Left colon (tissue), 2 donors: ENCODE measurements at places on chromosomes 6 and 20.

GRCh38 chr6:30931272-30931671 is 698 bp downstream of the SFTA2 start:
- DNase-seq: no peak

DNA sequence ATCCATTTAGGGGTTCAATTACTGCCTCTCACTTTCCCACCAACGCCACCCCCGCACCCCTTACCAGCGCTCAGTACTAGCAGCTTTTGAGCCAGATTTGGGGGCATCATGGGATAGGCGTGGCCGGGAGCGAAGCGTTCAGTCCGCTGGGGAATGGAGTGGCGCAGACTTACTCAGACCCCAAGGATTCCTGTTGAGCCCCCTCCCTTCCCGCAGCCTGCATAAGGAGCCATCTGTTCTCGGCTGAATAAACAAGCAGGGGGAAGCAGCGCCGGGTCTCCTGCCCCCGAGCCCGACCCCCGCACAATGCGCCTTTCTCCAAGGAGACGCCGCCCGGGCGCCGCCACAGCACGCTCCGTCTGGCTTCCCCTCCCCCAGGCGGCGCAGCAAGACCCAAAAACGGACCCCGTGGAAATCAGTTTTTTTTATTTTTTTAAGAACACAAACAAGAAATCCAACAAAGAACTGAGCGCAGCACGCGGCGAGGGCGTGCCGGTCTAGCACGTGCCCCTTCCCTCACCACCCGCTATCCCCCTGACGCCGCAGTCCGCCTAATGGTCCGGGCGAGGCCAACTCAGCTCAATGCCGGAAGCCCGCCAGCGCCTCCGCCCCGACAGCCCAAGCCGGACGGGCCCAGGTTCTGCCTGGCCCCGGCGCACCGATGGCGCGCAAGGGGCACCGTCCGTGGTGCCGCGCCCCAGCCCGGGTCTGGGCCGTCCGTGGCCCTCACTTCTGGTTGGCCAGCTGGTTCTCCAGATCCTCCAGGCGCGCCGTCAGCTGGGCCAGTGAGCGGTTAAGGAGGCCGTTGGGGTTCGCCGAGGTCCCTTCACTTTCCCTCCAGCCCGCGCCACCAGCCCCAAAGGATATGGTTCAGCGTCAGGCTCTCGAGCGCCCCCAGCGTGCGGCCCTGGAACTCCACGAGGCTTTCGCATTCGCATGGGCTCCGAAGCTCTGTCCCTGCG is 13.3 kb upstream of the RBPJL start:
- peak; percentile 90 for DNase-seq

DNA sequence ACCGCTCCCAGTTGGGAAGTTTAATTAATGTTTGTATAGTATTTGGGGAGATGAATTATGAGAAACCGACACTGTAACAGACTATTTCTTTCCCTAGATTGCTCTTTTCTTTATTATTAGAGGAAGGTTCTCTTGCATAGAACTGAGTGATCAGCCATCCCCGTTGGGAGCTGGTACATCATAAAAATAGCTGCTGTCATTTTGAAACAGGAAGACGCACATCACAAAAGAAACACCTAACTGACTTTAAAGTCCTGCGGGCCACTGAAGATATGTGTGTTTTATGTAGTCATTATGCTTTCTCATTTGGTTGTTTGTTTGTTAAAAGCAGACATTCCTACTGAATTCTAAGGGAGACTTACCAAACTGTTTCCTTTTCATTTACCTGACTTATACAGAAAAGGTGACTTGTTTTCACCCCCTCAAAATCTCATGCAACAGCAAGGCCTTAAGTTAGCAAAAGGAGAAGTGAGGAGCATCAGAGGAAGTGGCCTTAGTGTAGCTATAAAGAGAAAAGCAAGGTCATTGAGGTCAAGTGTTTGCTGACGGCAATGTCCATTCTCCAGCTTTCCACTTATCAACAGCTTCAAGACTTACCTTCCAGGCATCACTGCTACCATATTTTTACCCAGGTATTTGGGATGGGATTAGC is 91.0 kb downstream of the PKHD1 start:
- DNase-seq: no peak

- DNase-seq: no peak
Observed at GRCh38 chr6:88870717-88871330, 92.6 kb downstream of the RNGTT start.

DNA sequence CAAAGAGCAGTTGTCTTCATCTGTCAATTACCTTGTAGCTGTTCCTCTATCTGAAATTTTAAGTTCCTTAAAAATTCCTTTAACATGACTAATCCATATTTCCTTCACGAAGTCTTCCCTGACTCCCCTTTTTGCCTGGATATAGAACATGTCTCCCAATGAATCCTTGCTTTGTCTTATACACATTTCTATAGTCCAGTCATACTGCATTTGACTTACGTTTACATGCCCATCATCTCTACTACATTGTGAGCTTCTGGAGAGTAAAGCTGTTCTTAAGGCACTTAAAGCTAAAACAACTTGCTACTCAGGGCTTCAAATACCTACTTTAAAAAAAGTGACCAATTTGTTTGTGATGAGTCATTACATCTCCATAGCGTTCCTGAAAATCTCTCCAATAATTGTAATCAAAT is 4.9 kb downstream of the REV3L start:
- no peak for DNase-seq

- no peak for DNase-seq
Observed at GRCh38 chr20:4304601-4305000, 289.2 kb upstream of the RNF24 start.

- no peak for DNase-seq
Observed at GRCh38 chr6:155054491-155055250, 59.6 kb downstream of the TIAM2 start.

GRCh38 chr6:21753241-21754108 is 159.9 kb downstream of the SOX4 start:
- no peak for DNase-seq

DNA sequence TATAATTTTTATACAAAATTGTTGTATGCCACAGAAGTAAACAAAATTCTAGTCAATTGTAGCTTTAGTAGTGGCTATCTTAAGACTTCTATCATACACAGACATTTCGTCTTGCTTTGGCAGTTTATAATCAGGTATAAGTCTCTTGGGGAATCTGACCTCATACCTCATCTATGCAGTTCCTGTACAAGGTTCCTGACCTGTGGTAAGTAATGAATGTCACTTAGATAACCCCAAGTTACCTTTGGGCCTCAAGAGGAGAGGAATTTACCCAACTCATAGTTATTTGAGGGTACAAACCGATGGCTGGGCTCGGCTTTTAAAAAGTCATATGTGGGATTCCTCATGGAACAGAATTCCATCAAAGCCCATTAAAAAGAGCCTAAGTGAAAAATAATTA is 58.8 kb upstream of the UNC93A start:
- DNase-seq: no peak

- DNase-seq: no peak
Observed at GRCh38 chr20:50708845-50709635, 17.7 kb upstream of the RIPOR3 start.

DNA sequence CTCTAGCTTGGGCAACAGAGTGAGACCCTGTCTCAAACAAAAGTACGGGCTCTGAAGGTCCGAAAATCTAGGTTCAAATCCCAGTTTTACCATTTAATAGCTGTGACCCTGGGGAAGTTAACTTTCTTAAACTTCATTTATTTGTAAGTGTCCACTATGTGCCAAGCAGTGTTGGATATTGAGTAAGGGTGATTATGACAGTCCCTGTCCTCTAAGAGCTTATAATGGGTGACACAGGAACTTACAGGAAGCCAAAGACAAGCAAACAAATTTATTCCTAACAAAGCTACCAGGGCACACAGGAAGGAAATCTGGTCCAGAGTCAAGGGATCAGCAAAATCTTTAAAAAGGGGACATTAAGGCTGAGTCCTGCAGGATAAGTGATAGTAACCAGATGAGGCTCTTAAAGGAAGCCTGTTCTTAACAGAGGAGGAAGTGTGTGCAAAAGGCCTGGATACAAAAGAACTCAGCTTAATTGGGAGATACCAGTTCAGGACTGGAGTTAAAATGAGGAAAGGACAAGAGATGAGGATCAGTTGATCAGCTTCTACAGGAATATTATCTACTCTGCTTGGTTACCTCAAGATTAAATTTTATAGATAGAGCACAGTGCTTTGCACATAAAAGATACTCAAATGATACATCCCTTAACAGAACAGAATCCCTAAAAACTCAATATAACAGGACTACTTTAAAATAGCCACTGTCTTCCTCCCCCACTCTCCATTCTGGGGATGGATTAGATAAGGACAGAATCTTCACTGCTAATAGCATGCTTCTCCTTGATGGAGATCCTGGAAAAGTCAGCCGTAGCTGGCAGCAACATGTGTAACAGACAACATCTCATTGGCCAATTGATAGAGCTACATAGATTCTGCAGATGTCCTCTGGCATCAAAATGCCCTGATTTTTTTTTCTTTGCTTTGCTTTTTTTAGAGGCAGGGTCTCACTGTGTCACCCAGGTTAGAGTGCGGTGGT is 6.1 kb downstream of the SNX3 start:
- no peak for DNase-seq

- no peak for DNase-seq
Observed at GRCh38 chr6:152701081-152701862, 3.6 kb downstream of the MYCT1 start.

DNA sequence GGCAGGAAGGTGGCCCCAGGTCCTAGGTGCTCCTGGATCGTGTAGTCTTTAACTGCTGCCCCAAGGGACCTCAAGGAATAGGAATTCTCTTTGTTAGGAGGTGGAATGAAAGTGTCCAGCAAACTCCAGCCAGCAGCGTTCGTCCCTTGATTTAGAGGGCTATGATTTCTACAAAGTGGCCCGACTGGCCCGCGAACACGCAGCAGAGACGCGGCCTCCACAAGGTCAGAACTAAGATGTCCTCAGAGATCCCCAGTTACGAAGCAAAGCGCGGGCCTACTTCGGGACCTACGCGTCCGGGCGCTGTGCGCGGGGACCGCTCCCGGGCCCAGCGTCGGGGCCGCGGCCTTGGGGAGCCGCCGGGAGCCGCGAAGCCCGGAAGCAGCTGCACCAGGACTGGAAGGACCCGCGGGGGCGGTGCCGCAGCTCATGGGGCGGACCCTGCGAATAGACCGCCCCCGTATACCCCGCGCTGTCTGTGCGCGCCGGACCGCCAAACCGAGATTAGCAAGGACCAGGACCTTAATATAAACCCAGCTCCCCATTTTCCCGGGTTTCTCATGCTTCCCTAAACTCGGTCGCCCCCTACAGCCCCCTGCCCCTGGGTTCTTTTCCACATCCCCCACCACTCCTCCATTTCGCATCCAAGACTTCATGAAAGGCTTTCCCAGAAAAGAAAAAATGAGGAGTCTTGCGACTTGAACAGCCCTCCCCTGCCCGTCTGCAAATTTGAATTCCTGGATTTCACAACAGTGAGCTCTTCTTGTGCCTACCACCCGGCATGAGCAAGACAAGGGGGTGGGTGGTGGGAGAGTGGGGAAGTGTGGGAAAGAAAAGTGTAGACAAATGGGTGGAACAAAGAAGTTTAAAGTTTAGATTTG is at the start of gene C6orf47:
TSS of gene C6orf47 (minus strand) at position 398 of the 881 bp plus-strand sequence. CDS start 831 bp downstream, outside the sequence.
- peak; percentile 88 for DNase-seq

DNA sequence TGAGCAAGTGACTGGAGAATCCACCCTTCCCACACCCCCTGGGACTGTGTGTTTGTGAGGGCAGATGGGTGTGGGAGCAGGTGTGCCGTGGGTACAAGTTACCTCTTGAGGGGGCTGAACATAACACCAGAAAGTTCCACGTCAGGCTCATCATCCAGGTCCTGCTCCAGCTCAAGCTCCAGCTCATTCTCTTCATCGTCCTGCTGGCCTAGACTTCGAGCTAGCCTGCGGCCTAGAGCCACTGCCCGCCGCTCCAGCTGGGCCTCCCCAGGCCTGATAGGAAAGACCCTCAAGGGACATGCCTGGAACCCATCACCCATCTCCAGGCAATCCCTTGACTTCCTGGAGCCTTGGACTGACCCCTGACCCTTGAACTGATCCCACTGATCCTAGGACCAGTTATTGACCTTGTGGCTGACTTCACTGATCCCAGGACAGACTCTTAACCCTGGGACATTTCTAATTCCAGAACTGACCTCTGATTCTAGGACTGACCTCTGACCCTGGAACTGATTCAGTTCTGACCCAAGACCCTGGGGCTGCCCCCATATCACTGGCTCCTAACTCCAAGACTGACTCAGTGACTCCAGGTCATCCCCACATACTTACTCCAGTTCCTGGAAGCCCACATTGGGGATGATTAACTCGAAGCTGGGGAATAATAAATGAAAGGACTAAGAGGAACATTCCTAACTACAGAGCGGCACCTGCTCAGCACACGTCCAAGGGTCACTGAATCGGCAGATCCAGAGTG is 11.8 kb upstream of the SPAG4 start:
- DNase-seq: peak; percentile 10

DNA sequence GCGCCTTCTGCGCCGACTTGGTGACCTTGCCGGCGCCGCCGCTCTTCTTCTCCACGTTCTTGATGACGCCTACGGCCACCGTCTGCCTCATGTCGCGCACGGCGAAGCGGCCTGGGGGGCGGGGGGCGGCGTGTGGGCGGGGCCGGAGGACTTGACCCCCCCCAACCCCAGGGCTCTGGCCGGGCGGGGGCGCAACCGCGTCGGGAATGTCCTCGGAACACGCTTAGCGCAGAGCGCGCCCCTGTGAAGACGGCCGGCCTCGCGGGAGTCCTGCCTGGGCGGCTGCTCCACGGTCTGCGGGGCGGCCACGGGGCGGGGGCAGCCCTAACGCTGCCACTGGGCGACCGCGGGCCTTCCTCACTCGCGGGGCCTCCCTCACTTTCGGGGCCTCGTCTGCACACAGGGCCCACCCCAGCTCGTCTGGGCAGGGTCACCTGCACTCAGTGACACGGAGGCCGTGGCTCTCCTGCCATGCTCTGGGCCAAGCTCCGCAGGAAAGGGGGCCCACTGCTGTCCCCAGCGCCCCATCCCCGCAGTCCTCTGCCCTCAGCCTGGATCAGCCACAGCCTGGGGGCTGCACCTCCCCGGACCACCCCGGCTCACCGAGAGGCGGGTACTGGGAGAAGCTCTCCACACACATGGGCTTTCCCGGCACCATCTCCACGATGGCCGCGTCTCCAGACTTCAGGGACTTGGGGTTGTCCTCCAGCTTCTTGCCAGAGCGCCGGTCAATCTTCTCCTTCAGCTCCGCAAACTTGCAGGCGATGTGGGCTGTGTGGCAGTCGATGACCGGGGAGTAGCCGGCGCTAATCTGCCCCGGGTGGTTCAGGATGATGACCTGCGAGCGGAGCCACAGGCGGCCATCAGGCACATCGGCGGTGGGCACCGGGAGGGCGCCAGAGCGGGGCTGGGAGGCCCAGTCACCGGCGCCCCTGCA is 10.3 kb downstream of the EEF1A2 start:
- no peak for DNase-seq

- no peak for DNase-seq
Observed at GRCh38 chr20:31739550-31739977, 474 bp downstream of the TPX2 start.

DNA sequence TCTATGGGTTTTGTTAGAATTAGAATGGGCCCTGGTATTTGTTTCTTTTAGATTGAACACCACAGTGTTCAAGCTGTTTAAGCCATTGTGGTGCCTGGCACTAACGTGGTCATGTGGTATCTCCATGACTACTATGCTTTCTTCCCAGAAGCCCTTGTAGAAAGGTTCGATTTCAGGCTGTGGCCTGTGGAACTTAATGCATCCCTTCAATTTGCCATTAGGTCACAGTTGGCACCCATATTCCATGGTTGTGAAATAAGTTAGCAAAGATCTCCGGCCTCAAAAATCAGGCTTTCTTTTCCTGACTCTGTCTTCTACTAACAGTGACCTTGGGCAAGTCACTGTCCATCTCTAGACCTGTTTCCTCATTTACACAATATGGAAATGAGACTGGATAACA is 31.3 kb upstream of the AAR2 start:
- no peak for DNase-seq
